ENCODE measurements at places on chromosomes 6 and 20. TPM values are rescaled to one million over a fixed set of nuclear protein-coding genes. Genes with fewer than 3 reads are reported as not detected.

- no peak for DNase-seq
Measured at GRCh38 chr6:5671601-5672559, 334.8 kb downstream of the NRN1 start.

DNA sequence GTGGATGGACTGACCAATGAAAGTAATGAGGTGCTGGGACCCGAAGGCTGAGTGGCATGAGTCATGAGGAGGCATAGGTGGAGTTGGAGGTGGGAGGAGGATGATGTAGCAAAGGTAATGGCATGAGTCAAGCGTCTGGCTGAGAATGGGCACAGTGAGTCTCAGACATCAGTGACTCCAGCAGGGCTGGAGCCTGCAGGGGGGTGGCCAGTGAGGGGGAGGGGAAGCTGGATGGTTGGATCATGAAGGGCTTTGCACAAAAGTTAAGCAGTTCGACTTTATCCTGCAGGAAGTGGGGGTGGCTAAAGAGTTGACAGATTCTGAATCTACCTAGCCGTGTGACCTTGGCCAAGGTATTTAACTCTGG, 99.0 kb upstream of the IYD start:
- DNase-seq = no peak

DNA sequence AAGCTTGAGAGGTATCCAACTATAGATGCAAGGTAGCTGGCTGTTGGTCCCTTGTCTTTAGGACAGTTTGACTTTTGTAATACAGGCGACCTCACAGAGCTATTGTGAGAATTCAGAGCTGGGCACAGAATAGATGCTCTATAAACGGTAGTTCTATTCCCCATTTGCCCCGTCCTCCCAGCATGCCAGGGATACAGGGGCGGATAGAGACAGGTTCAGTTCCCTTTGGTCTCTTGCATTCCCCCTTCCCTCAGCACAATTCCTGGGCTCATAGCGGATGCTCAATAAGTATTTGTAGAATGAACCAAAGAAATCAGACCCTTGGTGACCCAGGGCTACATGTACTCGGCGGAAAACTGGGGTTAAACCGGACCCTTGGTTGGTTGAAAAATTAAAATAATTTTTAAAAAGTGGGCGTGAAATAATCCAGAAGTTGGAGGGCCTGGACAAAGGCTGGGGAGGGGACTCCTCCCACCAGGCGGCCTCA, 707 bp upstream of the TOP1 start:
- DNase-seq = no peak

- DNase-seq = no peak
Measured at GRCh38 chr6:37974381-37974780, 154.9 kb downstream of the ZFAND3 start.

C20orf141 gene
- total RNA-seq = not detected

TOMM34 gene
- 44.2 TPM for total RNA-seq

All from endothelial cell of umbilical vein (primary cell).